ENCODE measurements at places on chromosomes 6 and 20.

DNA sequence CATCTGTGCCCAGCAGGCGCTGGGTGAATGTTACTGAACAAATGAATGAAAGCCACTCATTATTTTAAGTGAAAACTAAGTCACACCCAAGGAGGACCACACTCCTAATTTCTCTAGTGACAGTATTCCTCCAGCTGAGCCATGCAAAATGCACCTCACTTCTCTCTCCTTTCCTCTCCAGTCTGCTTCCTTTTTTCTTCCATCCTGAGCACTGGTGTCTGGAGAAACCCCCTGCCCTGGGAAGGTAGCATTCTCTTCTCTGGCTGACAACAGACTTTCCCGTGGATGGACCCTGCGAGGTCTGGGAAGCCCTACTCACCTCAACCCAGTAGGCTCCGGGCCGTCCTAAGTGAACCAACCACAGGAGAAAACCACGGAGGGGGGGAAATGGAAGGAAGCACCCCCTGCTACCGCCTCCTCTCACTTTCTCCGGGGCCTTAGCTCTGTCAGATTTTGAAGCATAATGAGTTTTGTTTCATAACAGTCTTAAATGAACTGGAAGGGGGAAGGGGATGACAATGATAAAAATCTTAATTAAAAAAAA, 22.6 kb downstream of the TRERF1 start:
- H3K27ac ChIP-seq: peak overlapping the region; percentile 69
- DNase-seq: no peak
- no peaks in the 10 kb centered on the region for H3K27me3 ChIP-seq
- peaks cover 19% of the 10 kb centered on the region for H3K4me1 ChIP-seq
- no peaks in the 10 kb centered on the region for H3K36me3 ChIP-seq

- DNase-seq: no peak
- H3K4me1 ChIP-seq: no peaks in the 10 kb centered on the region
- H3K36me3 ChIP-seq: no peaks in the 10 kb centered on the region
Measured at GRCh38 chr6:91695221-91695620, 1108.3 kb upstream of the MAP3K7 start.

DNA sequence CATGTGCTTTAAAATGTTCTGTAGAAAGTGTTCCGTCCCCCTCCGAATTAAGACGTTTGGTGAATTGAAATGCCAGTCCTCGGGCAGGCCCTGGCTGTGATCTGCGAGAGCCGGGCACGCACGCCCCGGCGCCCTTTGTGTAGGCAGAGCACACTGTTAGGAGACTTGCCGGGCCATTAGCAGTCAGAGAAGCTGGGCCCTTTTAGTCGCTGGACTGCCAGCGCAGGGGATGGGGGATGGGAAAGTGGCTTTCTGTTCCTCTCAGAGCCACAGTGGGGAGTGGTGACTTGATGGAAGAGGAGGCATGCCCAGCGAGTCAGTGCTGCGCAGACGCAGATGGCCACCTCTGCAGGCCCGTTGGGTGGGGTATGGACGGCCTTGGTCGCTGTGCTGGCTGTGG, 2.2 kb downstream of the PPP1R3G start:
- H3K4me1 ChIP-seq: peaks cover 24% of the 10 kb centered on the region
- H3K27ac ChIP-seq: no peak overlapping the region
- peaks cover 29% of the 10 kb centered on the region for H3K27me3 ChIP-seq
- H3K36me3 ChIP-seq: no peaks in the 10 kb centered on the region
- no peak overlapping the region for H3K4me3 ChIP-seq

DNA sequence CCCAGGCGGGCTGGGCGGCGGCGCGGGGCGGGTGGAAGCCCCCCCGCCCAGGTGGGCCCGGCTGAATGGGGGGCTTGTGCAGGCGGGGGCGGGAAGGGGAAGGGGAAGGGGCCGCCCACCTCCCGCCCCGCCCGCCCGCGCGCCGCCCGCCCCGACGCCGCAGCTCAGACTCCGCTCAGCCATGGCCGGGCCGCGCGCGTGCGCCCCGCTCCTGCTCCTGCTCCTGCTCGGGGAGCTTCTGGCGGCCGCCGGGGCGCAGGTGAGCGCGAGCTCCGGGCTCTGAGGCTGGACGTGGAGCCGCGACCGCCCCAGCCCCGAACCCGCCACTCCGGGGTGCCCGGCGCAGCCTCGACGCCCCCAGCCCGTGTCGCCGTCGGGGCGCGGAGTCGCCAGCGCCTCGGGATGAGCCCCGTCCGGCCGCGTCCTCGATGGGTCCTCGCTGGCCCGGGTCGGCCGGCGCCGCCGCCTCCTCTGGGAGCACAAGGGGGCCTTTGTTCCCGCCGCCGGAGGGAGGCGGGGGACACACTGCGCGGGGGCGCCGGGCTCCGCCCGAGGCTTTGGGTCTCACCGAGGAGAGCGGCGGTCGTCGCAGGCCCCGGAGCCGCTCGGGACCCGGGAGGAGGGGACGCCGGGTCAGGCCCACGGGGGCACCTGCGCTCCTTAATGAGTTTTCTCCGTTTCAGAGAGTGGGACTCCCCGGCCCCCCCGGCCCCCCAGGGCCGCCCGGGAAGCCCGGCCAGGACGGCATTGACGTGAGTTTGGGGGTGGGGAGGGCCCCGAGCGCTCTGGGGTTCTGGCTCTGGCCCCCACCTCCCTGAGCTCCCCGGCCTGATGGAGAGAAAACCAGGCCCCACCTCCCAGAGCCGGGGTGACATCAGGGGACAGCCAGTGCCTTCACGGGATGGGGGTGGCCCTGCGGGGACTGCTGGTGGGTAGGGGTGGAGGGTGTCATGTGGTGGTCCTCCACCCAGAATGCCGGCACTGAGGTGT, at the start of gene COL9A3:
COL9A3 (plus strand) TSS at position 167 of the 990 bp plus-strand sequence; CDS start at position 182, 15 bp downstream.
- peak within 1 kb of the TSS; percentile 72 for H3K4me3 ChIP-seq
- DNase-seq: no peak
- no peaks in the 10 kb centered on the region for H3K27me3 ChIP-seq
- peaks cover 55% of the 10 kb centered on the region for H3K4me1 ChIP-seq
- peaks cover 35% of the 10 kb centered on the region for H3K36me3 ChIP-seq

DNA sequence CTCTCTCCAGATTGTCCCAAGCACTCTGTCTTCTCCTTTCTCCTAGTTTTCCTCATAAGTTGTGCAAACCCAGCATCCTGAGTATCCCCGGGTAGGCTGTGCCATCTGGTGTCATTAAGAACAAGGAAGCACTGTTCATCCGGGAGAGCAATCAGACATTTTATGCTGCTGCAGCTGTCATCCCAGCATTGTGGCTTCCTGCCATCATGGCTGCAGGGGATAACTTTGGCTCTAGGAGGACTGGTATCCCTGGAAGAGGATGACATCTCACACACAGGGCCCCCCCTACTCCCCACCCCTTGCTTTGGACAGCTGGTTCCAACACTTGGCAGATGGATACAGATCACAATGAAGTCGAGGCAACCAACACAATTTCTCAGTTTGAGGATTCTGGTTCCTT, 1195.1 kb upstream of the MAP3K7 start:
- H3K27me3 ChIP-seq: no peaks in the 10 kb centered on the region
- H3K4me3 ChIP-seq: no peak overlapping the region
- DNase-seq: no peak
- no peaks in the 10 kb centered on the region for H3K36me3 ChIP-seq
- H3K4me1 ChIP-seq: no peaks in the 10 kb centered on the region

GRCh38 chr6:136113736-136114173, 136.4 kb downstream of the MTFR2 start:
- H3K27me3 ChIP-seq: no peaks in the 10 kb centered on the region
- H3K27ac ChIP-seq: no peak overlapping the region
- no peaks in the 10 kb centered on the region for H3K4me1 ChIP-seq
- H3K4me3 ChIP-seq: no peak overlapping the region

- peaks cover 4% of the 10 kb centered on the region for H3K27me3 ChIP-seq
- no peak overlapping the region for H3K27ac ChIP-seq
- no peaks in the 10 kb centered on the region for H3K36me3 ChIP-seq
- no peak overlapping the region for H3K4me3 ChIP-seq
Measured at GRCh38 chr6:166192136-166192535, 24.5 kb upstream of the TBXT start.

DNA sequence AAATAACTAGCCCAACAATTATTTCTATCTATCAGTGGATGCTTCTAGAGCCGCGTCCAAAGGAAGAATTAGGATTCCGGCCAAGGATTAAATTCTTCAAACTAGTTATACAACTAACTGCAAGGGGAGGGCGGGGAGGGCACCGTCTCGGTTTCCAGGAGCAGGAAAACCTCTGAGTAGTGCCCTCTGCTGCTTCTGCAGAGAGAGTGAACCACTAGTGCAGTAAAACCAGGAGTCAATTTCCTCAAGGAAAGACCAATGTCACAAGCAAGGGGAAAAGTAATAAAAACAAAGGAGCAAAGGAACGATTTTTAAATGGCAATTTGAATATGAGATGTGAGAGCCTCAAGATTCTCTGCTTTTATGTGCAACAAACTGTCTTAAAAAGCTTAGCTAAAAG, 16.5 kb upstream of the UBE2J1 start:
- H3K27ac ChIP-seq: no peak overlapping the region
- H3K27me3 ChIP-seq: no peaks in the 10 kb centered on the region
- H3K4me3 ChIP-seq: no peak overlapping the region
- H3K36me3 ChIP-seq: no peaks in the 10 kb centered on the region
- no peaks in the 10 kb centered on the region for H3K4me1 ChIP-seq
- peak; percentile 35 for DNase-seq

DNA sequence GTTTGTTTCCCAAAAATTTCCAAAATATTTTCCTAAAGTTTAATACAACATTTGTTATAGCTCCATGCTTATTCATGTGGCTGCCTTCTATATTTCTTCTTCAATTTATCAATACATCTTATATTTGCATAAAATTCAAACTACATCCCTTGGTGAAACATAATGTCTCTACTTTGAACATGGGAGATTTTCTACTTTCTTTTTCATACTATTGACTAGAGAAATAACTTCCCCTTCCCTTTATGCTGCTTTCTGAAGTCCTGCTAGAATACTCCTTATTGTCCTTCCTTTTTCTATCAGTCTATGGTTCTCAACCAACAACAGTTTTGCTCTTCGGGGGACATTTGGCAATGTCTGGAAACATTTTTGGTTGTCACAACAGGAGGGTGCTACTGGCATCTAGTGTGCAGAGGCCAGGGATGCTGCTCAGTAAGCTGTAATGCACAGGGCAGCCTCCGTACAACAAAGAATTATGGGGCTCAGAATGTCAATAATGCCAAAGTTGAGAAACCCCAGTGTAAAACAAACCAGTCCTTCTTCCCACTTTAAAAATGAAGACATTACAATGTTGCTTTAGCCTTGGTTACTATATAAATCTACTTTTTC, 29.9 kb downstream of the MKKS start:
- H3K27ac ChIP-seq: no peak overlapping the region
- no peaks in the 10 kb centered on the region for H3K27me3 ChIP-seq
- no peaks in the 10 kb centered on the region for H3K4me1 ChIP-seq

DNA sequence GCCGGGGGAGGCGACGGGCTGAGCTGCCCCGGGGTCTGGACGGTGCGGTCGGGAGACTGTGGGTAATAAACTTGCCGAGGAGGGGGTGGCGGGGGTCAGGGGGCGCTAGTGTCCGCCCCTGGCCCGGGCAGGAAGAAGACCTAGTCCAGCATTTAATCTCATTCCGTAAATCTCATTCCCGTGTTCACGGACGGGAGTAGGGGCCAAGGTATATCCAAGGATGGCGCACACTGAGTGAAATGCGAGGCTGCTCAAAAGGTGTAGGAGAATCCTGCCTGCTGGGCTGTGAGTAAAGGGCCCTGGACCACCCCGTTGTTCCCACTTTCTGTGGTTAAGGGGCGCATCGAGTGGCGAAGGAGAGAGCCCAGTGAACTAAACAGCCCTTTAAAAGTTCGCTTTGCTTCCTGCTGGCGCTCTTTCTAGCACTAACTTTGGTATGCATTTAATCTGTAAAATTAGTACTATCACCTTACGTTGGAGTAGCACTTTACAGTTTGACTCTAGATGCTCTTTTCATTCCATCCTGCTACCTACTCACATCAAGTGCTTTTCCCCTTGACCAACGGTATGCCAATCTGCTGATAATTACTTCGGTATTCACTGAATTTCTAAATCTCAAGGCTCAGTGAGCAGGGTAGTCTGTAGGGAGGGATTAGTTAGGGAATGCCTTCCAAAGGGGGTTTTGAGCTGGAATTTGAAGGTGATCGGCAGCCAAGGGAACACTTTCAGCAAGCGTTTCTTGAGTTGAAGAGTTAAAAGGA, 730 bp downstream of the PARD6B start:
- peak overlapping the region; percentile 96 for H3K27ac ChIP-seq
- H3K4me3 ChIP-seq: peak overlapping the region; percentile 97
- no peak for DNase-seq
- peaks cover 18% of the 10 kb centered on the region for H3K4me1 ChIP-seq
- H3K27me3 ChIP-seq: no peaks in the 10 kb centered on the region
- no peaks in the 10 kb centered on the region for H3K36me3 ChIP-seq

DNA sequence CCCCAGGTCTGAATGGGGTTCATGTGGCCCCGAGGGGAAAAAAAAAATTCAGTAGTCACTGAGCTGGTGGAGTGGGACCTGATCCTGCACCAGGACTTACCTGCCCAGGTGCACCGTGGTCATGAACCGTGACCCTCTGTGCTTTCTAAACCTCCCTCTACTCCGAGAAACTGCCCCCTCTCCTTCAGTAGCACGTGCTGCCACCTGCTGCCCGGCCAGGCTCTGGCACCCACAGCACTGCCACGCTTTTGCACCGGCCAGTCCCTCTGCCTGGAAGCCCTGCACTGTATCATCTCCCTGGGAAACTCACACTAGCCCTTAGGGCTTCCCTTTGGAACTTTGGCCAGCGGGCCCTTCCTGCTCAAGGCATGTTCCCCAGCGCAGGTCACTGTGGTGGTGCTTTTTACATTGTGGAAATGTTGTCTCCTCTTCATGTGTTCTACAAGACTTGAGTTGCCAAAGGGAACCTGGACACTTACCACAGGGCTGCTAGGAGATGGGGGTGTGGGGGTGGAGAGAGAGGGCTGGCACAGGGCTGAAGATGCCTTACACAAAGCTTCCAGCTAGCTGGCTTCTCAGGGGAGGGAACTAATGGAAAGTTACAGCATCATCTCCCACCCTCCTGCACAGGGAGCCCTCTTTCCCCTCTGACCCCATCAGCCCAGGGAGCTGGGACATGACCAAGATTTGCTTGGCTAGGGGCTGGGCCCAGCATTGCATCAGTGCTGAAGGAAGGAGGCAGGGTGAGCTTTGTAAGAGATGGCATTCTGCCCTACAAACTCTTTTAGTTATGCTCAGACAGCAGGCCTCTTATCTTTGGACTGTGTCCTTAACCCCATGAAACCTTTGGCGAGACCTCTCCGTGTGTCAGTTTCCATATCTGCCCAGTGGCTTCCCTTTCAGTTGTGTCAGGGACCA, 2.5 kb upstream of the PTPRT start:
- no peaks in the 10 kb centered on the region for H3K4me1 ChIP-seq
- no peaks in the 10 kb centered on the region for H3K36me3 ChIP-seq
- H3K27me3 ChIP-seq: peaks cover 26% of the 10 kb centered on the region
- DNase-seq: peak; percentile 7
- no peak overlapping the region for H3K4me3 ChIP-seq

GRCh38 chr6:143336446-143337152, 113.9 kb downstream of the ADAT2 start:
- H3K36me3 ChIP-seq: no peaks in the 10 kb centered on the region
- H3K27me3 ChIP-seq: no peaks in the 10 kb centered on the region
- no peak overlapping the region for H3K27ac ChIP-seq
- DNase-seq: no peak

GRCh38 chr20:63178446-63178820, 37.5 kb downstream of the YTHDF1 start:
- no peaks in the 10 kb centered on the region for H3K36me3 ChIP-seq
- H3K27ac ChIP-seq: no peak overlapping the region
- peaks cover 64% of the 10 kb centered on the region for H3K27me3 ChIP-seq
- H3K4me1 ChIP-seq: peaks cover 5% of the 10 kb centered on the region

Measured in trophoblast cell (in vitro differentiated cells and primary cell).